ENCODE measurements at places on chromosomes 5 and 9. TPM values are rescaled to one million over a fixed set of nuclear protein-coding genes. Genes with fewer than 3 reads are reported as not detected.

The LRRC19 gene
- total RNA-seq, result not detected

GRCh38 chr5:32724526-32724925 lies 13.4 kb downstream of the NPR3 start:
- DNase-seq, result no peak

- DNase-seq, result no peak
Measured at GRCh38 chr9:68513385-68513784, 27.3 kb downstream of the TMEM252 start.

DNA sequence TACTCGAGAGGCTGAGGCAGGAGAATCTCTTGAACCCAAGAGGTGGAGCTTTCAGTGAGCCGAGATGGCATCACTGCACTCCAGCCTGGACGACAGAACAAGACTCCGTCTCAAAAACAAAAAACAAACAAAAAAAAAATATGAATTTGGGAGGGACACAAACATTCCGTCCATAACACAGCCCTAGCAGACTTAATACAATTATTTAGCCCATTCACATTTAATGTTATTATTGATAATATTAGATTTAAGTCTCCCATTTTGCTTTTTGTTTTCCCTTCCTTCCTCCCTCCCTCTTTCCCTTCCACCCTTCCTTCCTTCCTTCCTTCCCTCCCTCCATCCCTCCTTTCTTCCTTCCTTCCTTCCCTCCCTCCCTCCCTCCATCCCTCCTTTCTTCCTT lies 4.6 kb upstream of the CCNI2 start:
- DNase-seq, result no peak

GRCh38 chr5:10017786-10018185 lies 231.9 kb downstream of the ATPSCKMT start:
- no peak for DNase-seq
